ENCODE measurements at places on chromosomes 5 and 9.
A peak's percentile ranks its signal among the peaks of the same experiment; 100 is the strongest.

GRCh38 chr9:84394036-84394435 lies 53.5 kb upstream of the SLC28A3 start:
- no peak for DNase-seq

DNA sequence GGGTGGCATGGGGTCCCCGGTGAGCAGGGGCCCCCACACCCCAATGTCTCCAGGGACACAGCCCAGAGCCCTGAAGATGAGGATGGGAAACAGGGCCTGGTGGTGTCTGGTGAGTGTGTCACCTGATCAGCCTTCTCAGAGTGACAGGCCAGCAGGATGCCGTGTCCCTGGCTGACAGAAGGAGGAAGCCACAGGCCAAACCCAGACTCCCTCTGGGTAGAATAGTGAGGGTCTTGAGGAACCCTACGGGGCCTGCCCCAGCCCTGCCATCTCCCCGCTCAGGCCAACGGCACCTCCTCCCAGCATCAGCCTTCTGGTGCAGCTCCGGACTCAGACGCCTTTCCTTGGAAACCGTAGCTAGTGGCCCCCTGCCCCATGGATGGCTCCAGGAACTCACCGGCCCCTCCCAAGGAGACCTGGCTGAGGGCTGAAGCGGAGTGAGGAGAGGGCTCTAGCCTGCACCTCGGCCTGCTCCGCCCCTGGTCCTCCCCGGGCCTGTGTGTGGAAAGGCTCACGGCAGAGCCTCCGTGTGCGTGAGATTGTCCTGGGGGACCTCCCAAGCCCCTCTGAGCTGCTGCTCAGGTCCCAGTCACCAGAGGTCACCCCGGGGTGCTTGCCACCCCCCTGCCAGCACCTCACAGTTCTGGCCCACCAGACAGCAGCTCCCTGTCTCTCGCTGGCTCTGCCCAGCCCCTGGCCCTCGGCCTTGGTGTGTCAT lies 6.0 kb downstream of the RALGDS start:
- no peak for DNase-seq

GRCh38 chr5:147446523-147446922 lies 63.3 kb downstream of the DPYSL3 start:
- no peak for DNase-seq

GRCh38 chr5:133668458-133668857 lies 56.1 kb upstream of the FSTL4 start:
- DNase-seq = no peak

- no peak for DNase-seq
These were observed 4.0 kb downstream of the SQSTM1 start for GRCh38 chr5:179824745-179825112.

DNA sequence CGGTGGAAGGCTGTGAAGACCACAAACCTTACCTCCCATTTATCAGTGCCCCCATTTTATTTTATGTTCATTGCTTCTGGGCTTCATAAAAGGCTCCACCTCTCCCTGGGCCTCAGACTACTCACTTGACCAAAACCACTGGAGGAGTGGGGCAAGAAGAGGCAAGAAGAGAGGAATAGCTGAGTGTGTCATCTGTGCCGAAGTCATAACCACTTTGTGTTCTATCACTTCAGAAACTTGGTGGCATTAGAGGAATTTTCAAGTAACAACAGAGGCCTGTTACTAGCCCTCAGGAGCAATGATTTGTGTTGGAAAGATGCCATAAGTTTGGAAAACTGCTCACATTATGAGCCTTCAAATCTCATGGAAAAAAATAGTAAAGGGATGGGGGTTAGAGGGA lies 88.7 kb upstream of the PIK3R1 start:
- DNase-seq = no peak

- no peak for DNase-seq
These were observed 50.9 kb upstream of the DMRTA1 start for GRCh38 chr9:22395687-22396141.

- no peak for DNase-seq
These were observed 91.7 kb downstream of the MACROH2A1 start for GRCh38 chr5:135307143-135307903.

DNA sequence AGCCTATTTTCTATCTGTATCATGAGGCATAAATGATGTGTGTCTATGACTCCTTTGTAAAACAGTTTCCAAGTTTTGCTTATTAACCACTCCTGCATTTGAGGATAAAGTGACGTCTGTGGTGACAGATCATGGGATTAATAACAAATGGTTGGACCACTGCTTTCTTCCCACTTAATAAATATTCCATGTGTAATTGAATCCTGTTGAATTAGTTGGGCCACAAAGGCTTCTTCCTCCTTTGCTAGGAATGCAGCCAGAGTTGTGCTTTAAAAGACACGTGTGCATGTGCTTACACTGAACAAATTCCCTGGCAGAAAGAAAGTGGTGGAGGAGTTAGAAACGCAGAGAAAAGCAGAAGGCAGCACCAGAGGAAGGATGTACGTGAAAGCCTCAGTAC lies 150.2 kb downstream of the ACTBL2 start:
- no peak for DNase-seq

- no peak for DNase-seq
These were observed 11.6 kb downstream of the EGR1 start for GRCh38 chr5:138476918-138477317.

DNA sequence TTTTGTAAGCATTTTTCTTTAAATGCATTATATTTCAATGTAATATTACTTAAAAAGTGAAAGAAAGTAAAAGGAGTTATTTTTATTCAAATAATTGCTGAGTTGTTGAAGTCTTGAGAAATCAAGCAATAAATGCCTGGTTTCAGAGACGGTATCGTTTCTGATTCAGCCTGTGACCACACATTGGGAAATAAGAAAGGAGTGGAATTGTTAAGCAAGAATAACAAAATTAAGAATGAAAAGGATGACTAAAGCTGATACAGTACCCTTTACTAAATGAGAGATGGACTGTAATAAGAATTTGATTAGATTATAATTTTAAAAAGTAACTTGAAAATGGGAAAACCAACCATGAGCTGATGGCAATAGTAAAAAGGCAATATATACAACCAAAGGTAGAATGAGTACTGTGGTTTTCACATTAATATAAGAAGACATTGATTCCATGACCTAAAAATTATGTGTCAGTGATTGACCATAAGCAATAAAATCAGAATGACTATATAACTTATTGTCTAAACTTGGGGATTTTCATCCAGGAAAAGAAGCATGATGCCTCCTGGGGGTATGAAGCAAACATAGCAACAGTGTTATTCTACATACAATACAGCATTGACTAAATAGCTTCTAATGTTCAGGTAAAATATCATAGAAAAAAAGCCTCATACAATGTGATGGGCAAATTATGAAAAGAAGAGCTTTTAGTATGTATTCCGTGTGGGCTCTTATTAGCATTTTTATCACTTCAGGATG lies 101.9 kb upstream of the PRDM9 start:
- no peak for DNase-seq

GRCh38 chr5:167678481-167678880 lies 613.0 kb upstream of the WWC1 start:
- no peak for DNase-seq

- peak; percentile 43 for DNase-seq
These were observed 300.9 kb downstream of the RFX3 start for GRCh38 chr9:3224931-3225330.

- no peak for DNase-seq
These were observed 176.2 kb downstream of the YTHDC2 start for GRCh38 chr5:113689647-113690046.

DNA sequence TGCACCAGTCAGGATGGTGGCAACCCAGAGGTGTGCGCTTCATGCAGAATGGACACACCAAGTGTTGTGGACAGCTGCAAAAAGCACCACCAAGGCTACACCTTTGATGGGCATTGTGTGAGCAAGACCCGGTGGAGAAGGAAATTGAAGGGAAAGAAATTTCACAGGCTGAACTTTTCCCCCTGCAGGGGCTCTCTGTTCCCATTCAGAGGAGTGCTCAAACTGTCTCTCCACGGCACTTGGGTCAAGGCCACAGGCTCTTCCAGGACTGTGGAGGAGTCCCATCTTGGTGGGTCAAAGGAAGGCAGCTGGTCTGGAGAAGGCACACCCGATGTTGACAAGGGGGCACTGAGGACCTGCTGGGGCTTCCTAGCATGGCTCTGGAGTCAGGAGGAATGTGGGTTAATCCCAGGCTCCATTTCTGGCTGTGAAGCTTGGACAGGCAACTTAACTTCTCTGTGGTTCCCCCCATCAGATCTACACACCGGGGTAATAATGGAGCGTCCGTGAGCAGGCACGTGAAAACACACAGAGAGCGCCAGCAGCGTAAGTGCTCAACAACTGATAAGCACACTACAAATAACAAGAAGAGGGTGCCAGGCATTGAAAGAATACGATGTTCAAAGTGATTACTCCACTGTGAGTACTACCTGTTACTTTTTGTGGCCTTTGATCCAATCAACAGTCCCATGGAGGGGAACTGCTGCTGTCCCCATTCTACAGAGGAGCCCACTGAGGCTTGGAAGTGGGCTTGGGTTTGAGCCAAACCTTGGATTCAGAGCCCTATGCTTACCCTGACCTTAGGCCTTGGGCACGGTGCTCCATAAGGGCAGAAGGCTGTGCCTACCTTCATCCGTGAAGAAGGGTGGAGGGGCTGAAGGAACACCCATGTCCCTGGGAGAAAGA lies 34.2 kb upstream of the TIFAB start:
- DNase-seq = no peak

- no peak for DNase-seq
These were observed 3.5 kb downstream of the RXFP3 start for GRCh38 chr5:33939556-33940262.

- DNase-seq = no peak
These were observed 119.7 kb downstream of the GNAQ start for GRCh38 chr9:77911928-77912327.

GRCh38 chr5:119078071-119078846 lies 7.4 kb downstream of the DMXL1 start:
- DNase-seq = no peak

DNA sequence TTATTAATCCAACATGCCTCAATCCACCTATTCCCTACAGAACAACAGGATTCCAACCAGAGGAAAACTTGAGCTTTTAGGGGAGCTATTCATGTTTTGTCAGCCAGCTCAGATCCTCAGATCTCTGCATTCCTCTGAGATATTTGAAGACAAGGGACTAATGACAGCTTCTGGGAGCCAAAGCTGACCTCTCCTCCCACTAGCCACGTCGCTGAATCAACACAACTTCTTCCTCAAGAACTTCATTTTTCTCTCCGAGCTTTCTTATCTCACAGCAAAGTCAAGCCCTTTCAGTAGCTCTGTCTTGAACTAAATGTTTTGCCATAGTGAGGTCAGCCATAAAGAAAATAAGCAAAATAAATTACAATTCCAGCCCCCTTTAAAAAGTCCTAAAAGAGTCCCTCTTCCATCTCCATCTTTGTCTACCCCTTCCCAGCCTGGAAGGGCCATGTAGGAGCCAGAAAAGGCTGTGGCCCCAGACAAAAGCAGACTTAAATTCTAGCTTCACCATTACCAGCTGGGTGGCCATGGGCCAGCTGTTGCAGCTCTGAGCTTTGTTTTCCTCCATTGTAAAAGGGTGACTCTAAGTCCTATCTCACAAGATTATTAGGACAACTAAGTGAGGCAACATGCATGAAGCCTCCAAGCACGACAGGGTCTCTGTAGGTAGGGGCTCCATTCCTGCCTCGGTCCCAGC lies 65.0 kb downstream of the HSD17B3 start:
- no peak for DNase-seq

DNA sequence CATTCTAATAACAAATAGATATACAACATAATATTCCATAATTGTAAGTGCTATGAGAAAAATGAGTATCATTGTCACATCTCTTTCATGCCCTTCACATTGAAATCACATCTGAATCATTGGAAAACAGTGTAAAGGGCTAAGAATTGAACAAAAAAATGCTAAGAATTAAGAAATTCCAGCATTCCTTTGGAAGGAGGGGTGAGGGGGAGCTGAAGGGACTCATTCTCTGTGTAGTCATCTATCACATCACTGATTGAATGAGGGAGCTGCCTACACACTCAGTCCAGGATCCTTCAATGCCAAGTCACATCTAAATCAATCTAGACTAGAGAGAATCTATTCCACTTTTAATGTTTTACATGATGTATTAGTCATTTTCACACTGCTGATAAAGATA lies 286.6 kb downstream of the DTWD2 start:
- DNase-seq = no peak

DNA sequence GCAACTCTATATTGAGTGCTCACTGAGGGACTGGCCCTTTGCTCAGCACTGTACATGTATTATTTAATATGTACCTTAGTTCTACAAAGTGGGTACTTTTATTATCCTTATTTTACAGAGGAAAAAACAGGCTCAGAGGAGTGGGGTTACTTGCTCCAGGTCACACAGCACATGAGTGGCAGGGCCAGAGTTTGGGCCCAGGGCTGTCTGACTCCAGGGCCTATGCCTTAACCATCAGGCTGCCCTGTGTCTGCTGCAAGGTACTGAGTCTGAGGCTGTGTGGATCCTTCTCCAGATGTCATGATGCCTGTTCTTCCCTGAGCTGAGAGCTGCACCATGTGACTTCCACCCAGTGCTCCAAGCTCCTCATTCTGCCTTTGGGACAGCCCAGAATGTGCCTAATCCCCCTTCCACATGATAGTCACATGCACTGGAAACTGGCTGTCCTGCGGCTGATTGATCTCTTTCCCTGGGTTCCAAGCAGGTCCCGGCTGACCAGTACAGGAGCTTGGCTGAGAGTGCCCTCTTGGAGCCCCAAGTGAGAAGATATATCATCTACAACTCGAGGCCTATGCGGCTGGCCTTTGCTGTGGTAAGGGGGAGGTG lies 15.4 kb downstream of the TMEM268 start:
- no peak for DNase-seq

DNA sequence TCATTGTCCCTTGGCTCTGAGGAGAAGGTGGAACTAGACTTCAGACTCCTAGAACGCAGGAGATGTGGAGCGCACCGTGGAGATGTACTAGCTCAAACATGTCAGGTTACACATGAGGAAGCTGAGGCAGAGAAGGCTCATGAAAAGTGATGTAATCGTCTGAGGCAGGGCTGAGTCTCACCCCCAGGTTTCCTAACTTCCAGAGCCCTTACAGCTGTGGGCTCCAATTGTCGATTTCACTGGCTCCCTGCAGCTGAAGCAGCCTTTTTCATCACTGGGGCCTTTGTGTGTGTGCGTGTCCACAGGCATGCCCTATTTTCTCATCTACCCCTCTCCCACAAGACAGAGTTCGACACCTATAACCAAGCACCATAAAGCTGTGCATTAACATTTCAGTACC lies 370.6 kb downstream of the NTRK2 start:
- peak; percentile 57 for DNase-seq

DNA sequence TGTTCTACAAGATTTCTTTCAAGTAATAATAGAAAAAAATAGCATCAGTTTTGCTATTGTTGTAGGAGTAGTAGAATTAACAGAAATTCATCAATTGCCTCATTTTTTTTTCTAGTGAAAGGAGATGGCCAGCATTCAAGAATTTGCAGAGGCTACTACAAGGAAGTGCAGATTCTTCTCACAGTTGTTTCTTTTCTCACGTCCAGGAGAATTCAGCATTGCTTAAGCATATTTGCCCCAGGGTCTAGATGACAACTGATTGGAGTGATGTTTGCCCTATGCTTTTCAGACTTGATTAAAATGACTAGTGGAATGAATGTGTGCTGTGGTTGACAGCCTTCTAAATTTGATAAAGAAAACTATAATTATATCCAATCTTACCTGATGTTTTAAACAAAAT lies 46.6 kb upstream of the SLC12A2 start:
- DNase-seq = no peak

- DNase-seq = no peak
These were observed 115.7 kb downstream of the NFIB start for GRCh38 chr9:14198047-14198840.
